GM23248 (cell line): ENCODE measurements at places on chromosomes 12 and 14. TPM values are rescaled to one million over a fixed set of nuclear protein-coding genes. Genes with fewer than 3 reads are reported as not detected.

The YAF2 gene
- total RNA-seq = 17.0 and 28.1 TPM in 2 replicates

The FGF23 gene
- total RNA-seq = not detected in 2 replicates

The GLT8D2 gene
- total RNA-seq = 58.6 and 63.2 TPM in 2 replicates

The ANKS1B gene
- not detected in 2 replicates for total RNA-seq

The KCNA5 gene
- total RNA-seq = not detected in 2 replicates

The PTCSC3 gene
- not detected in 2 replicates for total RNA-seq

The BBS10 gene
- total RNA-seq = 13.9 and 15.8 TPM in 2 replicates

The LTBR gene
- 147 TPM in 2 replicates for total RNA-seq

The TOMM20L gene
- not detected in 2 replicates for total RNA-seq

The REP15 gene
- 0.51 and 0.54 TPM in 2 replicates for total RNA-seq

The AKAP3 gene
- total RNA-seq = 0.22 and 0.89 TPM in 2 replicates

The PMEL gene
- total RNA-seq = 0.13 and 2.3 TPM in 2 replicates

The RNASE1 gene
- not detected in 2 replicates for total RNA-seq

The CABP1 gene
- not detected in 2 replicates for total RNA-seq

The SYNDIG1L gene
- total RNA-seq = not detected in 2 replicates

The CISTR gene
- total RNA-seq = not detected in 2 replicates

The LAG3 gene
- not detected in 2 replicates for total RNA-seq

The ERH gene
- 70.4 and 132 TPM in 2 replicates for total RNA-seq

The CD163 gene
- not detected in 2 replicates for total RNA-seq

The ERP27 gene
- not detected in 2 replicates for total RNA-seq

The DLGAP5 gene
- 11.0 and 13.5 TPM in 2 replicates for total RNA-seq

The NXPH4 gene
- total RNA-seq = 5.6 and 5.7 TPM in 2 replicates

The HCAR2 gene
- not detected in 2 replicates for total RNA-seq

The SLC25A47 gene
- not detected in 2 replicates for total RNA-seq

The TCTN2 gene
- 9.3 and 13.3 TPM in 2 replicates for total RNA-seq

The SLCO1A2 gene
- total RNA-seq = not detected in 2 replicates

The FRS2 gene
- total RNA-seq = 41.2 and 79.5 TPM in 2 replicates

The IL22 gene
- total RNA-seq = not detected in 2 replicates

The POMT2 gene
- 21.0 and 28.3 TPM in 2 replicates for total RNA-seq

The ATL1 gene
- total RNA-seq = 10.5 and 10.8 TPM in 2 replicates

The LIN7A gene
- 1.0 and 1.5 TPM in 2 replicates for total RNA-seq

The SERPINA10 gene
- not detected in 2 replicates for total RNA-seq

The FOXG1 gene
- not detected in 2 replicates for total RNA-seq

The SERPINA12 gene
- total RNA-seq = not detected in 2 replicates

The CELA1 gene
- not detected in 2 replicates for total RNA-seq

The OR10AD1 gene
- not detected in 2 replicates for total RNA-seq

The ANHX gene
- total RNA-seq = not detected in 2 replicates

The TAS2R46 gene
- total RNA-seq = not detected in 2 replicates

The TAS2R43 gene
- 0.63 TPM in 1 of 2 replicates, not detected in the other for total RNA-seq

The TSPAN11 gene
- 0.76 and 1.9 TPM in 2 replicates for total RNA-seq

The LYZ gene
- total RNA-seq = not detected in 2 replicates

The STYK1 gene
- total RNA-seq = 1.1 TPM in 1 of 2 replicates, not detected in the other

The KRT71 gene
- not detected in 2 replicates for total RNA-seq

The TESPA1 gene
- not detected in 2 replicates for total RNA-seq

The RNF212B gene
- not detected in 2 replicates for total RNA-seq

The GPX2 gene
- not detected in 2 replicates for total RNA-seq

The ANO4 gene
- total RNA-seq = 4.8 and 6.6 TPM in 2 replicates

The PRORP gene
- 18.2 and 32.7 TPM in 2 replicates for total RNA-seq

The ADAM20 gene
- total RNA-seq = under 0.01 and 0.54 TPM in 2 replicates

The GYS2 gene
- total RNA-seq = not detected in 2 replicates

The RHEBL1 gene
- total RNA-seq = 0.86 and 1.1 TPM in 2 replicates

The MIP gene
- total RNA-seq = not detected in 2 replicates

The FGF6 gene
- not detected in 2 replicates for total RNA-seq

The POTEM gene
- total RNA-seq = not detected in 2 replicates

The LRRIQ1 gene
- total RNA-seq = 0.11 and 0.13 TPM in 2 replicates
